ENCODE measurements at places on chromosomes 16 and 17.

GRCh38 chr16:88034770-88035169 lies 83.5 kb downstream of the BANP start:
- no peak for DNase-seq

DNA sequence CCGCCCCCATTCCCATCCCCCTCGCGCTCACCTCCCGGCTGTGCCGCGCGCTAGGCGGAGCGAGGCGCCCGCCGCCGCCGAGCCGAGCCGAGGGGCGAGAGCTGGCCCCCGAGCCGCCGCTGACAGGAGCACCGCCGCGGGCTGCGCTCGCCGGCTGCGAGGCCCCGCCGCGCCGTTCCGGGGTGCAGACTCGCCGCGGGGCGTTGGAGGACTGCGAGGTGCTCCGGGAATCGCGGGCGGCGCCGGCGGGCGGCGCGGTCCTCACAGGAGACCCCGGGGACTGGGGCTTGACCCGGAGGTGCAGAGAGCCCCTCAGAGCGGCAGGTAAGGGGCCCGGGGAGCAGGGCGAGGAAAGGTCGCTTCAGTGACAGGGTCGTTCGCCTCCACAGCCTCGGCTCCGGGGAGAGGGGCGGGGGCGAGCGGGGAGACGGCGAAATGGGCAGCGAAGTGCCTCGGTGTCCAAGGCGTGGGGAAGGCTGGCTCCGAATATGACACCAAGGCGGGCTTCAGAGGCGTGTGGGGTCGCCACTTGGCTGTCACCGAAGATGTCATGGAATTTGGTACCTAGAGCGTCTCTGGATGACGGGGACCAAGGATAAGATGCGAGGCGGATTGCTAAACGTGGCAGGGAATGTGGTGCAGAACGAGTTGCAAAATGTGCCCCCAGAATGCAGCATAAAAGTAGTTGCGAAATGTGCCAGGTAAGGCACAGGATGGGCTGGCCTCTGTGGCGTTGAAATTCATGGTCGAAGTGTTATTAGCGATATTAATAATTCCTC lies 580 bp downstream of the TANC2 start:
- DNase-seq, result peak; percentile 30

DNA sequence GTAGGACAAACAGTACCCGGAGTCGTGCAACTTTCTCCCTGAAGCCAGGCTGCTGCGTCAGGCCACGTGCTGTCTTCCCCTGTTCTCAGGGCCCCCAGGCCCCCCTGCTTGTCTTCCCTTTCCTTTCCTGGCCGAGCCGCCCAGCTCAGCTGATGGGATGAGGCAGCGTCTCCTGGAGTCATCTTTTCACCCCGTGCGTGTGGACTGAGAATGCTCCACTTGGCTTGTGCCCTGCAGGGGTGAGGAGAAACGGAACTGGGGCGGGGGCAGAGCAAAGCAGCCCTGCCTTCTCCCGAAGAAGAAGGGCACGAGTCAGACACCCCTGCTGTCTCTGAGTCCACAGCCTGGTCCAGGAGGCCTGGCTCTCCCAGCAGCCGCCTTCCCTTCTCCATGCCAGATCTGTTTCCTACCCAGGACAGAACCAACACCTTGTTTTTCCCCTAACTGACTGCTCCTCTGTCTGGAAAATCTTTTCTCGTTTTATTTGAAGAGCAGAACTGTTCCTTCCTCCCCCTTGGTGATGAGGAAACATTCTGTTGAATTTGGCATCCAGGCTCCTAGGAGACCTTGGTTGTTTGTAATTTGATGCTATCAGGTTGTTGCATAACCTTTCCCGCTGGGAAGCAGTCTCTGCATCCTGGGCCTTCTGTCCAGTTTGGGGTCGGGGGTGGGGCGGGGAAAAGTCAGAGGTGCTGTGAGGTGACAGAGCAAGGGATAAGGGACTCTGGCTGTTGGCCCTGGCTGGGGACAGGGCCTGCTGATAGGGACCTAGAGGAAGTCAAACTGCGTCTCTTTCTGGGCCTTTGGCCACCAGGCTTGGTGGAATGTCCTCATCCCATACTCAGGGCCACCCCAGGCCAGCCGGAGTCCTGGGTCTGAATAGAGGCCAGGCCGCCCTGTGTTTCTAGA lies 78.8 kb downstream of the WIPI1 start:
- peak; percentile 69 for DNase-seq

GRCh38 chr16:69057400-69058378 lies 47.8 kb upstream of the HAS3 start:
- no peak for DNase-seq

GRCh38 chr17:81367171-81367570 lies 28.1 kb upstream of the BAHCC1 start:
- DNase-seq, result no peak

DNA sequence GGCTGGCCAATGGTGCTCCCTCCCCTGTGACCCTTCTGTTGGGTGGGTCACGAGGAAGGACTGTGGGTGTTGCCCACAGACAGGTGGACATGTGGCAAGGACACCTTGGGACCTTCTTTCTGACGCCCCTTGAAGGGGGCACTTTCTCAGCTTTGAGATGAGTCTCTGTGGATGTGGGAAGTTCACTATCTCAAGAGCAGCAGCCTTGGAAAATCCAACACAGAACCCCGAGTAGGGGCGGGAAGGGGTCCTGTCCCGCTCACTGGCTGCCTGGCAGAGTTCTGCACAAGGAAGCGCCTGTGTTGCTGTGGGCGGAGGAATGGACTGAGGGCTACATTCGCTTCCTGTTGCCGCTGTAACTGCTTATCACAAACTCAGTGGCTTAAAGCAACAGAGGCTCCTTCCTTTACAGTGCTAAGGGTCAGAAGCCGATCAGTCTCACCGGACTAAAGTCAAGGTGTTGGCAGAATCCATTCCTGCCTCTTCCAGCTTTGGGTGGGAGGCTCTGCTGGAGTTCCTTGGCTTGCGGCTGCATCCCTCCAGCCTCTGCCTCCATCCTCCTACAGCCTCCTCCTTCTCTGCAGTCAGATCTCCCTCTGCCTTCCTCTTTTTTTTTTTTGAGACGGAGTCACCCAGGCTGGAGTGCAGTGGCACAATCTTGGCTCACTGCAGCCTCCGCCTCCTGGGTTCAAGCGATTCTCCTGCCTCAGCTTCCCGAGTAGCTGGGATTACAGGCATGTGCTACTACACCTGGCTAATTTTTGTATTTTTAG lies 305.2 kb downstream of the SEC14L1 start:
- DNase-seq, result no peak

DNA sequence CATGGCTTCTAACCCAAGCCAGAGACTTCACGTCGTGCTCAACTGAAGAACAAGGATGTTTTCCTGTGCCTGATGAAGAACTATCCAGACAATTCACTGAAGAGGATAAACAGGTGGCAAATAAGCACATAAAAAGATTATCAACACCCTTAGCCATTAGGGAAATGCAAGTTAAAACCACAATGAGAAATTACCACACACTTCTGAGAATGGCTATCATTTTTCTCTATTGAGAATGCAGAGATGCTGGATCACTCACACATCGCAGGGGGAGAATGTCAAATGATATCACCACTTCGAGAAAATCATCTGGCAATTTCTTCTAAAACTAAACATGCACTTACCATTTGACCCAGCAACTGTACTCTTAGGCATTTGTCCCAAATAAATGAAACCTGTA lies 162.8 kb downstream of the IRX3 start:
- no peak for DNase-seq

DNA sequence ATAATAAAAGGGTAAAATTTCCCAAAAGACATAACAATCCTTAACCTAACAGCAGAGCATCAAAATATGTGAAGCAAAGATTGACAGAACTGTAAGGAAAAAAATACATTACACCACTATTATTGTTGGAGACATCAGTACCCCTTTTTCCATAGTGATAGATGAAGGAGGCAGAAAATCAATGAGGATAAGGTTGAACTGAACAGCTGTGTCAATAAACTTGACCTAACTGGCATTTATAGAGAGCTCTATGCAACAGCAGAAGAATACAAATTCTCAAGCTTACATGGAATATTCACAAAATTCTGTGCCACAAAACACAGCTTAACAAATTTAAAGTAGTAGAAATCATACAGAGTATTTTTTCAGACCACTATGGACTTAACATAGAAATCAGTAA lies 195.0 kb upstream of the ELAC2 start:
- no peak for DNase-seq

- peak; percentile 19 for DNase-seq
Observed at GRCh38 chr16:66541388-66542355, 8.2 kb downstream of the TK2 start.

DNA sequence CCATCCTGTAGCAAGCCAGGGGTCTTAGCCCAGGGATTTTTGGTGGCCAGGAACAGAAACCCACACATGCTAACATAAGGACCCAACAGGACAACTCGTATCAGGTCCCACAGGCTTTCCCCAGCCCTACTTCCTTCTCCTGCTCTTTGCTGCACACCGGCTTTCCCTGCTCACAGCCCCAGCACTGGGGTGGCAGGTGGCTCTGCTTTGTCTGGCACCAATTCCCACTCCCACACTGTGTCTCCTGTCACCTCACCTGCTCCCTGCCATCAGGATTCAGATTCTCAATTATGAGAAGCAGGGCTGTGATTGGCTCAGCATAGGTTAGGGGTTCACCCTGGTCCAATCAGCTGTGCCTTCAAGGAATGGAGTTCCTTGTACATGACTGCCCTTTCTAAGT lies 94.1 kb downstream of the TMEM132E start:
- no peak for DNase-seq

DNA sequence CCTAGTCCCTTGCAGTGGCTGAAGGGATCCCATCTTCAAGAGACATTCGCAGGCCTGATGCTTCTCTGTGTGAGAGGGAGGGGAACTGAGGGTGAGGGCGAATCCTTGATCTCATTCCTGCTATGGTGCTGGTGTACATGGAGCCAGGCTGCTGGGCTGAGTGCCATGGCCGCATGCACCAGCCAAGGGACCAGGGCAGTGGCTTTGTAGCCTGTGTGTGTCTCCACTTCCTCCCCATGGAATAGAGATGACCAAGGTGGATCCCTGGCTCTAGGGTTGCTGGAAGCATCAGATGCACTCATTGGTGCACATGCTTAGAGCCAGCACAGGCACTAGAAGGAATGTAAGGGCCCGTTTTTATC lies 195.0 kb downstream of the FOXL1 start:
- DNase-seq, result no peak

- no peak for DNase-seq
Observed at GRCh38 chr16:86914876-86915717, 336.7 kb downstream of the FOXL1 start.

DNA sequence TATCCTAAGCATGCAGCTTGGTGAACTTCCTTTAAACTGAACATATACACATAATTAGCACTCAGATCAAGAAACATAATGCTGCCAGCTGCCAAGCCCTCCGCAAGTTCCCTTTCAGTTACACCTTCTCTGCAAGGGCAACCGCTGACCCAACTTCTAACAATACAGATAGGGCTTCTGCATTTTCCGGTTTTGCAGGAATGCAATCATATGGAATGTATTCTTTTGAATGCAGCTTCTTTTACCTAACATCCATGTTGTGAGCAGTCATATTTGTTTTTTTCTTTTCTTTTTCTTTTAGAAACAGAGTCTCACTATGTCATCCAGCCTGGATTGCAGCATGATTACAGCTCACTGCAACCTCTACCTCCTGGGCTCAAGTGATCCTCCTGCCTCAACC lies 110.7 kb downstream of the GSG1L start:
- no peak for DNase-seq

DNA sequence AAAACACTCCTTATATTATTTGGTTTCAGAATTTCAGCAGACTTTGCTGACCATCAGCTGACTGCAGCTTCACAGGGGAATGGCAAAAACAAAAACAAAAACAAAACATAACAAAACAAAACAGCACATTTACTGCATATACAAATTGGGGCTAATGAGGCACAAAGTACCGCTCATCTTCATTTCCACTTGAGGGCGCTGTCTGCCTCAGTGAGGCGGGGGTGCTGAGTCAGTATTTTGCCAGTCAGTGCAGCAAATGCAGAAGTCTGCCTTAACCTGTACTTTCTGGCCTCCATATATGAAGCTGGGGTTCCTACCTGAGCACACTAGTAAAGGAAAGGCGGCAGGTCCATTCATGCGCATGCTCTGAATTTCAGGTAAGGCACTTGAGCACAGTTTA lies 13.5 kb upstream of the DYNLRB2 start:
- DNase-seq, result peak; percentile 77

- DNase-seq, result peak; percentile 52
Observed at GRCh38 chr17:38341035-38341721, 2.6 kb downstream of the GPR179 start.

GRCh38 chr17:549177-550040 lies 165.2 kb downstream of the VPS53 start:
- DNase-seq, result no peak

DNA sequence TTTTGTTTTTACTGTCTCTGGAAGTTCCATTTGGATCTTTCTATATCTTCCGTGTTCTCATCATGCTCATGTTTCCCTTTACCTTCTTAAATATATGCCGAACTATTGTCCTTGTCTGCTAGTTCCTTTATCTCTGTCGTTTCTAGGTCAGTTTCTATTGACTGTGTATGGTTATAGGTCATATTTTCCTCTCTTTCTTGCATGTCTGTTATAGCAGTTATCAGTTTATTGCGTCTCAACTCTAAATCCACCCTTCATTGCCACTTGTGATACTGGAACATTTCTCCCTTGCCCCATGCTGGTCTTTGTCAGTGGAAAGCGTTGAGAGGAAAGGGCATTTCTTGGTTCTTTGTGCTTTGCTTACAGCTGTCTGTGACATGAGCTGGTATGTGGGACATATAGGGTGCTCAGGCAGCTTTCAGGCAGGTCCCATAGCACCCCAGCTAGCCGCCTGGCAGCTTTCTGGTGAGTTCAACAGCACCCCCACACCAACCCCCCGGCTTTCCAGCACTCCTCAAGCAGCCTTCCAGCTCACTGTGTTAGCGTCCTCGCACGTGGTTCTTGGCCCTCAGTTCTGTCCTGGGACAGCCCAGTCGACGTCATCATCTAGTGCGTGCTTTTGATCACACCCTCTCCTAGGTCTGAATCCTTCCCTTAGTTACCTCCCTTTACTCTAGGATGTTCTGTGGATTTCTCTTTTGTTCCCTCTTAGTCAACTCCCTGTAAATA lies 15.4 kb upstream of the DNASE1 start:
- no peak for DNase-seq

DNA sequence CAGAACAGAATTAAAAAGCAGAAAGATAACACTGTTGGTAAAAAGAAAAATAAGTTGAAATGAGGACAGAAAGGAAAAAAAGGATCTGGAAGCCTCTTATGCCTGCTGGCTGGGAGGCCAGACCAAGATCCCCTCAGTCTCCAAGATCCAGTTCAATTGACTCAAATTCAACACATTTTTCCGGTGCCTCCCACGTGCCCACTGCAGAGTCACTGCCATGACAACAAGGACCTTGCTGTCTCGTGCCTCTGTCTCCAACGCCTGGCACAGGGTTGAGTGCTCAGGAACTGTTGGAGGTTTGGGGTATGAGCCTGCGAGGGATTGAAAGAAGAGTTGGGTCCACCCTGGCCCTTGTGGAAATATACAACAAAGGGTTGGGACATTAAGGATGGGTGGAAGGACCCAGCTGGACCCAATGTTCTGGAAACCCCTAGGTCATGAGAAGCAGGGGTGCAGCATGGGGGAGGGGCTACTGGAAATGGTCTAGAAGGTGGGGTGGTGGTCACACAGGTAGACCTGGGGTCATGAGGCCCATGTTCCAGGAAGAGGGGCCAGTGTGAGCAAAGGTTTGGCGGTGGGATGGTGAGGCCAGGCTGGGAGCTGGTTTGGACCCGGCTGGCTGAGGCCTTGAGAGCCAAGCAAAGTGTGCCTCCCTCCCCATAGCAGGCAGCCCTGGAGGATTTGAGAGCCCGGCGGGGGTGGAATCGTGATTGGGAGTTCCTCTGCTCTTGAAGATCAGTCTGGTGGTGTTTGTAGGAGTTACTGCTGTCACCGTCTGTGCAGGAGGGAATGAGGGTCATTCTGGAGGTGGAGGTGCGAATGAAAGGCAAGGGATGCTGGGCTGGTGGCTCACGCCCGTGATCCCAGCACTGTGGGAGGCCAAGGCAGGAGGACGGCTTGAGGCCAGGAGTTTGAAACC lies 1.3 kb downstream of the IL34 start:
- no peak for DNase-seq

GRCh38 chr17:81665205-81666091 lies 957 bp downstream of the OXLD1 start:
- peak; percentile 40 for DNase-seq
